Non-pigmented ciliary epithelial cell (primary cell): ENCODE measurements at places on chromosomes 1 and 21.
A peak's percentile ranks its signal among the peaks of the same experiment; 100 is the strongest.

GRCh38 chr1:221722254-221723017 lies 19.5 kb downstream of the DUSP10 start:
- no peak for DNase-seq

DNA sequence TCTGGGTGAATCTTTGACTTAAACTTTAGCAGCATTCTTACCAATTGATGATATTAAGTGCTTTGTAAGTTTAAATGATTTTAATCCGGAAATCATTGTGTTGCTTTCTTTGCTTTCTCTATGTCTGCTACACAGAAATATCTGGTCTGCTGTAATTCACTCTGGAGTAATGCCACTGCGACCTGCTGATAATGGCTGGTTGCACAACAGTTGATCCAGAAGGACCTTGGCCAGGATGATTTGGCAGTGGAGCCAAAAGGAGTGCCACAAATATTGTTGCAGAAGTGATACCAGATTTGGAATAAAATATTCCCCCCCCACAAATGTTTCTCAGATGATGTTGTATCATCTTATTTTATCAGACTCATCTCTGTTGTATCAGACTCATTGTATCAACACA lies 2063.9 kb downstream of the MRPL39 start:
- DNase-seq = no peak

GRCh38 chr1:246448373-246448772 lies 58.7 kb downstream of the SMYD3 start:
- DNase-seq = no peak

DNA sequence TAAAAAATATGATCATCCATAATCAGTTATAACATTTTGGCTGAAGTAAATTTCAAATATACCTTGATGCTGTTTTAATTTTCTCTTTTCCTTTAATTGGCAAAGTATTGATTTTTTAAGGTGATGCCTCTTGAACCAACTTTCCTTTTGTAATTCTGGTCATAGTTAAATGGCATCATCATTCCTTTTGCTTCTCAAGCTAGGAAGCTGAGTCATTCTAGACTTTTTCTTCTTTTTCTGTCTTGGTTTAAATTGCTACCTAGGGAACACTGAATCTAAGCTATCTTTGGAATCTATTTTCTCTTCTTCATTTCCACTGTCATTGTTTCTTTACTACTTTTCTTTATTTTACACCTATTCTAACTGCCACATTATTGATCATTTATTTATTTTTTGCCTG lies 162.7 kb downstream of the HMCN1 start:
- no peak for DNase-seq

GRCh38 chr1:163535807-163536206 lies 214.1 kb downstream of the NUF2 start:
- DNase-seq = peak; percentile 17

- DNase-seq = peak; percentile 64
Measured at GRCh38 chr1:248821101-248821500, 4.6 kb downstream of the SH3BP5L start.

DNA sequence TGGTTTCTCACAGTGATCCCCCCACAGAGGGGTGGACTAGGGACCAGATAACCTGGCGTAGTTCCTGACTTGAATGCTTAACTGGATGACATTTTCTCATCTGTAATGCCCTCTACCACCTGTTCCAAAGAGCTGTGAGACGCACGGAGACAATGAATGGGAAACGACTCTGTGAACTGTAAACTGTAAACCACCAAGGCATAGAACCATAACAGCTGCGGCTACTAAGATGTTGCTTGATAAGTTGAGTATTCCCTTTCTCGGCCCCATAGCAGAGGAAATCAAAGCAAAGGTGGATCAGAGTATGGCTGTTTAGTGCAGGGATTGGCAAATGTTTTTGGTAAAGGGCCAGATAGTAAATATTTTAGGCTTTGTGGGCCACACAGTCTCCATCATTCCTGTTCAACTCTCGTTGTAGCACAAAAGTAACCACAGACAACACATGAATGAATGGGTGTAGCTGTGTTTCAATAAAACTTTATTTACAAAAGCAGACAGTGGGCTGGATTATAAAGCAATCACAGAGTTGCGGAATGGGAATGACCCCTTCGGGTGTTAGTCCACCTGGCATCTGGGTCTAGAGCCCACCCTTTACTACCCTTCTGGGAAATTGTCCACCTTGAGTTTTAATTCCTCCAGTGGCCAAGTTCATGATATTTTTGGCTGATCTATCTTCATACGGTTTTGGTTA lies 315.2 kb downstream of the RPS6KC1 start:
- no peak for DNase-seq

DNA sequence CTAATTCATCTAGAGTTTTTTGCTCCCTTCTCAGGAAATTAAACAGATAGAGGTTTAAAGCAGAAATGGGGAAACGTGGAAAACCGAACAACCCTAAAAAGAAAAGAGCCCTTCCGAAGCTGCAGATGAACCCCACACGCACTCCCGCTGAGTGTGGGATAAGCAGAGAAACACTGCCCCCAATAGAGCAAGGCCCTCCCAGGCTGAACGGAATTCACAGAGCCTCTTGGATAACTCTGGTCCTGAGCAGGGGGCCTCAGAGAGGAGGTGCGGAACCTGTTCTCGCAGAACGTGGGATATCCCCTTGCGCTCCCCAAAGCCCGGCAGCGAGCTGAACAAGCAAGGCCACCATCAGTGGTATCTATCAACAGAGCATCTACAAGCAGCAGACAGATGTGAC lies 44.9 kb downstream of the SSBP3 start:
- DNase-seq = no peak

- DNase-seq = no peak
Measured at GRCh38 chr21:28633839-28634555, 358.7 kb downstream of the LTN1 start.

DNA sequence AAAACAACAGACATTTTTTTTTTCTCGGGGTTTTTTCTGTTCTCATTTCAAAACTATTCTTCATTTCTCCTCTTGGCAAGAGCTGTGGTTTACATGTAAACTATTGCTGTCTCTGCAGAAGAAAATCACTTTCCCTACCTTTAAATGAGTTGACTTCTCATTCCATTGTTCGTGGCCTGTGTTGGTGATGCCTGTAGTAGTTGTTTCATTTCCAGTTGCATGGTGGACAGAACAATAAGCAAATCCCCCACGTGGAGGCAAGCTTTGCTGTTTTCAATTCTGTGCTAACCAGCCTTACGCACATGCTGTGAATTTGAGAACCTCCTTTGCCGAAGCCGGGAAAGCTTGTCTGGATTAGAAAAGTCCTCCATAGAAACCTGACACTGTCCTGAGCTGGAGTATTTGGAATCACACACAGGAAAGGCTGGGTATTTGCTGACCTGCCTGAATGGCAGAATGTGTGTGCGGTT lies 26.2 kb upstream of the MAP3K7CL start:
- DNase-seq = no peak

DNA sequence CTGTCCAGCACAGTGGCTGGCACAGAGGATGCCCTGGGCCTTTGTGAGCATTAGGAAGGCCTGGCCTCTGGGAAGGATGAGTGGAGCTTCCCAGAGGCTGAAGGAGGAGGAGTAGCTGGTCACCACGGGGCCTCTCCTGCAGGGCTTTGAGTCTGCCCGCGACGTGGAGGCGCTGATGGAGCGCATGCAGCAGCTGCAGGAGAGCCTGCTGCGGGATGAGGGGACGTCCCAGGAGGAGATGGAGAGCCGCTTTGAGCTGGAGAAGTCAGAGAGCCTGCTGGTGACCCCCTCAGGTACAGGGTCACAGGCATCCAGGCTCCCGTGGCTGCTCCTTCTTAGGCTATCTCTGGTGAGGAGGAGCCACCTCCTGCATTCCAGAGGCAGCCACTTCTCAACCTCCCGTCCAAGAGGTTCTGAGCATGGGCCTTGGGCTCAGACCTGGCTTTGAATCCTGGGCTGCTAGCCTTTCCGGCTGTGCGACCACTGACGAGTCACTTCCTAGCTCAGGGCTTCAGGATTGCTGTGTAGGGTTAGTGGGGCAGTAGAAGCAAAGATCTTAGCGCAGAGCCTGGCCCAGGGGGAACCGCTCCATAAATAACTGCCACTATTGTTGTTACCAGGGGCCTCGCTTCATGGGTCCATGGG lies 14.0 kb downstream of the SESN2 start:
- DNase-seq = no peak

DNA sequence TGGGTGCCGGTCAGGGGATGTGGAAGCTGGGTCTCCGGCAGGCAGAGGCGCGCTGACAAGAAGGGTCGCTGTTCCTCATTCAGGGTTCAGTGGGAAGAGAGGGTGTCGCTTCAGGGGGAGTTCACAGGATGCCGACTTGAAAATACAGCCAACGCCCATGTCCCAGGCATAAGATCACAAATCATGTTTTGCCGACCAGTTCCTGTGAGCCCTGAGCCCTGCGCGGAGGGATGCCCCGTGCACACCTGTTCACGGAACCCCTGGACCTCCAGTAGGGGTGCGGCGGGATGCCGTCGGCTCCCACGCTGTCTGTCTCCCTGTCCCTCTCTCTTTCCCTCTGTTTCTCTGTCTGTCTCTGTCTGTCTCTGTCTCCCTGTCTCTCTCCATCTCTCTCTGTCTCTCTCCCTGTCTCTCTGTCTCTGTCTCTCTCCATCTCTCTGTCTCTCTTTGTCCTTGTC lies 26.8 kb downstream of the TP73 start:
- DNase-seq = no peak

GRCh38 chr1:109361649-109362048 lies 36.1 kb downstream of the SORT1 start:
- no peak for DNase-seq

DNA sequence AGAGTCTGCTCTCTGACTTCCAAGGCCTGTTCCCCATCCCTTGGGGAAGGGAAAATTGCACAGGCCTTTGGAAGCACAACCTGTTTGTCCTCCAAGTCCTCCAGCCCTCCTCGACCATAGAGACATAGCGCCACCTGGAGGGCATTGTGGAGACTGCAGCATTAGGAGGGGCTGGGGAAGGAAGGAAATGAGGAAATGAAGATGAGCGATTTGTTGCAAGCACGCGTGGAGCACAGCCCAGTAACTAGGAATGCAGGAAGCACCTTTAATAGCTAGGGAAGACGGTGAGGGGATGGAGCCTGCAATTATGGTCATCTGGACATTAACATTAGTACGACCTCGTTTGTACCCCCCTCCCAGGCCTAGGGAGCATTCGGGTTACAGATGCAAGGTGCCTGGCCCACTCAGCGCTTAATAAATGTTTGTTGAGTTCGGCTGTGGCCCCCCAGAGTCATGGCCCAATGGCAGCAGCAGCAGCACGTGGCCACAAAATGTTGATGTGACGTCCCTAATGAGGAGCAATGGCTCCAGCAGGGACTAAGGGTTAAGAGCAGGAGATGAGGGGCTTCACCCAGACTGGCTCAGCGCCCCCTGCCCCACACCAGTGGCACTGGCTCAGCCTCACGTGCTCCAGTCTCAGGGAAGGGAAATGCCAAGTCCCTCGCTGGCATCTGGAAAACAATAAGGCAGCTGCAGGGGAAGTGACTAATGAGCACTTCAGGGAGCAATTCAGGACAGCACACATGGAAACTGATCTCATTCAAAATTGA lies 8.0 kb upstream of the CAMK2N1 start:
- DNase-seq = peak; percentile 51

GRCh38 chr1:17061486-17061885 lies 7.7 kb upstream of the SDHB start:
- DNase-seq = no peak

- DNase-seq = no peak
Measured at GRCh38 chr21:16468184-16468583, 738.4 kb downstream of the USP25 start.

GRCh38 chr1:111672331-111672730 lies 52.7 kb downstream of the RAP1A start:
- no peak for DNase-seq

GRCh38 chr1:55861676-55862340 lies 646.6 kb upstream of the USP24 start:
- DNase-seq = no peak

- no peak for DNase-seq
Measured at GRCh38 chr1:229156872-229157271, 114.0 kb upstream of the RAB4A start.

DNA sequence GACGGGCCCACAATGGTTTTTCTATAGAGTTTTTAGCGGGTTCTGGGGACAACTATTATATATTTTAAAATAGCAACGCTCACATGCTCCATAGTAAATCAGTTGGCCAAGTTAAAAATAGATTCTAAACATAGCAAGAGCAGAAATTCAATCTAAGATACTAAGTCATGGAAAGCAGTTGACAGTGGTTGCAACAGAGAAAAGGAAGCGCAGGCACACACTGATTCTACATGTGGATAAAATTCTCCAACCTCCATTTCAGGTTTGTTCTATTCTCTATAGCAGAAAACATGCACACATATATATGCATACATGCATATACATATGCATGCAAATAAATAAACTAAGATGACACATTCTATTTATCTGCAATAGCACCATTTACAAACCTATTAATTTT lies 89.6 kb upstream of the HNRNPU start:
- no peak for DNase-seq

- peak; percentile 75 for DNase-seq
Measured at GRCh38 chr1:159040206-159040605, 30.5 kb downstream of the IFI16 start.

DNA sequence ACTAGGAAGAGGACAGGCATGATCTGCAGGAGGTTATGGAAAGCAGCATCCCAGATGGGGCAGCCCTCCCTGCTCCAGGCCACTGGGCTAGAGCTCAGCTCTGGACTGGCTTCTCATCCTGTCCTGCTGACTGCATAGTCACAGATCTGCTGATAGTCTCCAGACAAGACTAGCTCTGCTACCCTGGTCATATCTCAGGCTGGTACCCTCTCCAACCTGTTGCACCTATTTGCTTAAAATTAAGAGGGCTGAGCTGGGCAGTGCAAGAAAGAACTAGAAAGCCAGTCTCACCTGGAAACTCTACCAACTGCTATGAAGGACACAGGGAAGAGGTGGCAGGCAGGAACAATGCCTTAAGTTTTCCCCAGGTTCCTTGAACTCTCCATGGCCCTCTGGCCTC lies 40.4 kb downstream of the ITPKB start:
- no peak for DNase-seq

DNA sequence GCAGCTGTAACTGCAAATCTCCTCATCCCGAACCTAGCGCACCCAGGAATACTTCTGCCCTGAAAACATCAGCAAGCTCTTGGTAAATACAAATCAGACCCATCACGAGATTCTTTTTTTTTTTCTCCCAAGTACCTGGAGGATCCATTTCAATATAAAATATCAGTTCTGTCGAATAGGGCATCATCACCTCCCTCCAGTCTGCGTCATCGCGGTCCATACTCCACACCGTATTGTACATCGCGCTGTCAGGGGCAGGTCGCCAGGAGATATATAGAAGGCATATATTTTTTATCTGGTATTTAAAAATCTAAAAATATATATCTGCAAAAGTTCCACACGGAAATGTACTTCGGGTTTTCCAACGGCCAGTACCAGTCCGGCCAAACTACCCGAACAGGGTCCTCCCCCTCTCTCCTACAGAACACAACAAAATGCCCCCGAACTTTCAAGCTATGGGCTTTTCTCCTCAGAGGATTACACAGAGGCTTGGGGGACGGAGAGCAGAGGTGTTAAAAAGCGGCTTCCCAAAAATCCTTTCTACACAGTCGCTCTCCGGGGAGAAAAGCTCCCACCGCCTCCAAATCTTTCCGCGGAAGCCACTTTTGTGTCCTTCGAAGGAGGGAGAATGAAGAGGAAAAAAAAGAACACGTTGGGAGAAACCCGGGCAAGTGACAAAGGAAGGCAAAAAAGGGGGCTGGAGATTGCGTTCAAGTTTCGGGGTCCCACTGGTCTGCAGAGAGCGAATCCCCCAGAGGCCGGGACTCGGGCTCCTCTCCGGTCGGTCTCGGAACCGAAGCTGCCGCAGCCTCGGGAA lies 509 bp downstream of the PIK3R3 start:
- no peak for DNase-seq

- no peak for DNase-seq
Measured at GRCh38 chr21:31211836-31212235, 132.2 kb downstream of the TIAM1 start.

- DNase-seq = no peak
Measured at GRCh38 chr1:63824451-63824850, 50.6 kb downstream of the ROR1 start.
